ENCODE measurements at places on chromosomes 16 and 17. TPM values are rescaled to one million over a fixed set of nuclear protein-coding genes. Genes with fewer than 3 reads are reported as not detected.

- no peak for DNase-seq
- H3K4me1 ChIP-seq: peaks cover 6% of the 10 kb centered on the region
- no peak overlapping the region for H3K27ac ChIP-seq
- no peaks in the 10 kb centered on the region for H3K27me3 ChIP-seq
- H3K36me3 ChIP-seq: no peaks in the 10 kb centered on the region
Observed at GRCh38 chr16:48833461-48833860, 223.5 kb upstream of the N4BP1 start.

DNA sequence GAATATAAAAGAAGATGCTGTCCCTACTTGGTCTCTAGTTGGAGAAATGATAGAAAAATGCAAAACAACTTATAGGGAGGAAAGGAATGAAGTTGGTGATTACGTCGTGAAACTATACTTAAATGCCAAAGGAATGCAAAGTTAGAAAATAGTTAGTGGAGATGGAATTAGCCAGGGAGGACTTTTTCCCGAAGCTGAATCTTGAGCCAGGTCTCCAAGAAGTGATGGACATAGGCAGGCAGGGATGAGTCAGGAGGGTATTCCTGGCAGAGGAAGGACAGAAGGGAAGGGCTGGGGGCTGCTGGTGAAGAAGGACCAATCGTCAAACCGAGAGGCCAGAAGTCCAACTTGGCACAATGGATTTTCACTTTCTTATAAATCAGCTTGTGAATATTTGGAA, 1.8 kb downstream of the SNTB2 start:
- H3K27ac ChIP-seq: peak overlapping the region; percentile 70
- peaks cover 14% of the 10 kb centered on the region for H3K4me1 ChIP-seq
- DNase-seq: no peak
- no peaks in the 10 kb centered on the region for H3K36me3 ChIP-seq
- H3K4me3 ChIP-seq: peak overlapping the region; percentile 67

SMCR8 gene
- 9.1 TPM for polyA plus RNA-seq

MTMR4 gene
- polyA plus RNA-seq: 72.4 TPM

- H3K4me1 ChIP-seq: no peaks in the 10 kb centered on the region
- no peak overlapping the region for H3K27ac ChIP-seq
- no peak for DNase-seq
- no peaks in the 10 kb centered on the region for H3K27me3 ChIP-seq
Observed at GRCh38 chr16:7017006-7017662, 315.5 kb upstream of the RBFOX1 start.

- H3K36me3 ChIP-seq: no peaks in the 10 kb centered on the region
- peaks cover 20% of the 10 kb centered on the region for H3K27me3 ChIP-seq
- no peak for DNase-seq
- H3K4me3 ChIP-seq: no peak overlapping the region
Observed at GRCh38 chr17:78268951-78269905, 37.8 kb downstream of the TMEM235 start.

DNA sequence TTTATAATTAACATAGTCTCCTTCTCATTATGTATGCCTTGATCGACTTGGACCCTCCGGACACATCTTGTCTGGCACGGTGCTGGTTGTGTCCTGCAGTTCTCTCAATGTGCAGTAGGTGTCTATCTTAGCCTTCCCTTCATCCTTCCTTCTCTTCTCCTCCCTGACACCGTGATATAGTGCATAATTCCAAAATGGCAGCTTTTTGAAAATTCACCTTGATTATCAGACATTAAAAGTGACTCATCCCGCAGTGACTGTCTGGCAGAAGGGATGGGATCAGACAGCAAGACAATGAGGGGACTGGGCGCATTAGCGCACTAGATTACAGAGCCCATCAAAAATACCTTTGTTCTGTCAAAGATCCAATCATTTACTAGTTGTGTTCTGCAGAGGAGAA, 70.0 kb upstream of the PMFBP1 start:
- H3K27me3 ChIP-seq: no peaks in the 10 kb centered on the region
- H3K36me3 ChIP-seq: no peaks in the 10 kb centered on the region
- H3K27ac ChIP-seq: no peak overlapping the region
- peak; percentile 87 for DNase-seq
- no peak overlapping the region for H3K4me3 ChIP-seq

GRCh38 chr17:62802561-62803205, 5.4 kb downstream of the MARCHF10 start:
- no peaks in the 10 kb centered on the region for H3K36me3 ChIP-seq
- H3K4me3 ChIP-seq: no peak overlapping the region
- no peak overlapping the region for H3K27ac ChIP-seq
- peaks cover 5% of the 10 kb centered on the region for H3K4me1 ChIP-seq
- no peak for DNase-seq

DNA sequence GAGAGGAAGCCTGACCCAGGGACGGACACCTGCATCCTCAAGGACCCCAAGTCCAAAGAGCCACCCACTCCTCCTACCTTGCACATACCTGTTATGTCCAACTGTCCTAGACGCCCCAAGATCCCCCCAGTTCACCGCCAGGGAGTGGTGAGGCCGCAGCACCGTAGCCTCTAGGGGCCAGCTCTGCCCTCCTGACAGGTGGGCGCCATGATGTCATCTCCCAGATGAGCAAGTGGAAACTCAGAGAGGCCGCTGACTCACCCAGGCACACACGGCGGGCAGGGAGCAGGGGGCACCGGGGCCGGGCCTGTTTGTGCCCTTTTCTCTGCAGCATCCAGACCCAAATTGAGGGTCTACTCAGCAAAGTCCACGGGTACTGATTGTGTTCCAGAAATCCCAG, 4.8 kb upstream of the ZNF469 start:
- H3K4me3 ChIP-seq: no peak overlapping the region

SPATA32 gene
- not detected for polyA plus RNA-seq

- no peaks in the 10 kb centered on the region for H3K36me3 ChIP-seq
- no peak overlapping the region for H3K27ac ChIP-seq
- peaks cover 13% of the 10 kb centered on the region for H3K4me1 ChIP-seq
- H3K27me3 ChIP-seq: peaks cover 27% of the 10 kb centered on the region
- no peak for DNase-seq
- H3K4me3 ChIP-seq: no peak overlapping the region
Observed at GRCh38 chr16:22816475-22816874, 2.5 kb downstream of the HS3ST2 start.

DNA sequence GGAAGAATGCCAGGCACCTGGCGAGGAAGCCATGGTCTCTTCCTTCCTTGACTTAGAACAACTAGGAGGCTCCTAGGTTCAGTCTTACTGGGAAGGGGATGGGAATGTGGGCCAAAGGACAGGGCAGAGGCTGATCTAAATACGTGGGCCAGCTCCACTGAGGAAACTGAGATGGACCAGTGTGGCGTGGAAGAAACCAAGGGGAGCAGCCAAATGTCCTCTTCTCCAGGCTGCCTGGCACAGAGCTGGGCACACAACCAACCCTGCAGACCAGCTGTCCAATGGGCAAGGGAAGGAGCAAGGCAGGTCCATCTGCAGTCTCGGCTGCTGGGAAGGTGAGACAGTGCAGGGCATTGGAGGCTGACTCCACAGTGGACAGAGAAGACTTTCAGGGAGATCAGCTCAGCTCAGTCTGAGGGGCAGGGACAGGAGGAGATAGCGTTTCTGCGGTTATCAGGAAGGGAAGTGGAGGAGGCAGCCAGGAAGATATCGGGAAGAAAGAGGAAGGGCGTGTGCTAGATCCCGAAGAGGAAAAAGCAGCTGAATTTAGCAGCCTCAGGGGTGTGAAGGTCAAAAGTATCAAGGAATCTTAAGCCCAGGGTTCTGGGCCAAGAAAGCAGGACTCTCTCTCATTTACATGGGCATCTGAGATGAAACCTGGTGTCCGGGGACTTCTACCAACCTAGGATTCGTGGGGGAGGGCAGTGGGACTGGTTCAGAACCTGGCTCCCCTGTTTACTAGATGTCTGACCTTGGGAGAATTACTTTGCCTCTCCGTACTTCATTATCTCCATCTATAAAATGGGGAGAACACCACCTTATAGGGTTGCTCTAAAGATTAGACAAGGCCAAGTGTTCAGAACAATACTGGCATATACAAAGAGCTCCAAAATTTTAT, 1.8 kb downstream of the KIFC3 start:
- no peak overlapping the region for H3K4me3 ChIP-seq
- no peak for DNase-seq
- peaks cover 28% of the 10 kb centered on the region for H3K36me3 ChIP-seq
- H3K27ac ChIP-seq: no peak overlapping the region
- H3K27me3 ChIP-seq: no peaks in the 10 kb centered on the region

DNA sequence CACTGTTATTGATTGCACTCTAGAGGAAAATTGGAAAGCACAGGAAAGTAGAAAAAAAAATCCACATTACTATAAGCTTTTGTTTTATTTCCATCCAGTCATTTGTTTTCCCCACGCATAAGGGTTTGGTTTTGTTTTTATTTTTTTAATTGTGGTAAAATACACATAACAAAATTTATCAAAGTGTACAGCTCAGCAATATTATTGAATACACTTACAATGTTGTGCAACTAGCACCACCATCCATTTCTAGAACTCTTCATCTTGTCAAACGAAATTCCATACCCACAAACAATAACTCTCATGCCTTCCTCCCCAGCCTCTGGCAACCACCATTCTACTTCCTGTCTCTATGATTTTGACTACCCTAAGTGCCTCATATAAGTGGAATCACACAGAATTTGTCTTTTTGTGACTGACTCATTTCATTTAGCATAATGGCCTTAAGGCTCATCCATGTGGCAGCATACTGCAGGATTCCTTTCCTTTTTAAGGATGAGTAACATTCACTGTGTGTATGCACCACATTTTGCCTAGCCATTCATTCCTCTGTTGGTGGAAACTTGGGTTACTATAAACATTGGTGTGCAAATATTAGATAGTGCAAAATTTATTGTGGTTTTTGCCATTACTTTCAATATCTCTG, 11.1 kb downstream of the SPPL2C start:
- H3K4me3 ChIP-seq: no peak overlapping the region
- H3K27ac ChIP-seq: no peak overlapping the region
- peaks cover 3% of the 10 kb centered on the region for H3K27me3 ChIP-seq
- DNase-seq: peak; percentile 63
- H3K36me3 ChIP-seq: no peaks in the 10 kb centered on the region

GRCh38 chr16:83271123-83271522, 536.7 kb upstream of the HSBP1 start:
- no peak for DNase-seq
- no peaks in the 10 kb centered on the region for H3K36me3 ChIP-seq

GUCY2D gene
- 2.3 TPM for polyA plus RNA-seq

- DNase-seq: peak; percentile 49
- H3K4me3 ChIP-seq: no peak overlapping the region
- H3K27me3 ChIP-seq: peaks cover 4% of the 10 kb centered on the region
- H3K27ac ChIP-seq: peak overlapping the region; percentile 59
Observed at GRCh38 chr16:85989863-85990643, 91.1 kb downstream of the IRF8 start.

DNA sequence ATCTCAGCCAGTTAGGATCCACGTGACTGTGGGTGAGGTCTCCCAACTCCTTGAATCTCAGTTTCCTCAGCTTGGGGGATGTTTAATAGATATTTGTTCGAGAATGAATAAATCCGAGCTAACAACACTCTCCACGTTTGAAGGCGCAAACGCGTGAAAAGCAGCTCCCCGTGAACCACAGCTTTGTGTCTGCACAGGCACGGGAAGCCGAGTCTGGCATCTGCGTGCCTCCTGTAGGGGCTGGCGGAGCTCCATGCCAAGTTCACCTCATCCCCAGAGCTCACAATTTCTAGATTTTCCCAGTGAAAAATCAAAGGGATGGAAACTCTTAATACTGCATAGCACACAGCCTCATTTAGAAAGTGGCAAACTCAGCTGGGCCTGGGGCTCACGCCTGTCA, 14.3 kb downstream of the SGSH start:
- no peak overlapping the region for H3K4me3 ChIP-seq
- H3K27ac ChIP-seq: no peak overlapping the region
- H3K36me3 ChIP-seq: peaks cover 64% of the 10 kb centered on the region
- no peaks in the 10 kb centered on the region for H3K4me1 ChIP-seq
- DNase-seq: no peak

TPPP3 gene
- 109 TPM for polyA plus RNA-seq

OGFOD3 gene
- polyA plus RNA-seq: 27.2 TPM

Data from spinal cord (tissue), 10 donors.